ENCODE measurements at places on chromosomes 2 and 18. TPM values are rescaled to one million over a fixed set of nuclear protein-coding genes. Genes with fewer than 3 reads are reported as not detected.
A peak's percentile ranks its signal among the peaks of the same experiment; 100 is the strongest.

DNA sequence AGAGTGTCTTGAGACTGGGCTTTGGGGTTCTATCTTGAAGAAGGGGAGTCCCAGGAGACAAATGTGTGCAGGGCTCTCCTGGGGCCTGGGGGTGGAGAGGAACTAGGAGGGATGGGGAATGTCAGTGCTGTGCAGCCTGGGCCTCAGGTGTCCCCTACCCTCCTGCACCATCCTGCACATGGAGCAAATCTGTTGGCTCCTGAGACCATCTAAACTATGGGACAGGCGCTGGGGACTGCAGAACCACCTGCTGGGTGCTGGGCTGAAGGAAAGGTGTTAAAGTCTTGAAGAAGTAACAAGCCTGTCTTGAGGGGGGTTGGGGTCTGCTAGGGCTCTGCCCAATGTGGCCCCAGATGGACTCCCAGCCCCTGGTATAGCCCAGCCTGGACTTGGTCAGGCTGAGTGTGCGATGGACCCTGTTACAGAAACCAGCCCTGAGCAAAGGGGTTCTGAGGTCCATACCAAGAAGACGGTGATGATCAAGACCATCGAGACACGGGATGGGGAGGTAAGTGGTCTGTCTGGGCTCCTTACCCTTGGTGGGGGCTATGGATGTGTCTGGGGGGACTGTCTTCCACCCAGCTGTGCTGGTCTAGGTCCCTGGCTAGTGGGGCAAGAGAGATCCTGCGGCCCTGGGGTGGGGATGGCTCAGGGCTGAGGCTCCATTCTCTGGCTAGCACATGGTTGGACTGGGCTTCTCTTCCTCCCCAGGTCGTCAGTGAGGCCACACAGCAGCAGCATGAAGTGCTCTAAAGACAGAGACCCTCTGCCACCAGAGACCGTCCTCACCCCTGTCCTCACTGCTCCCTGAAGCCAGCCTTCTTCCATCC lies 7.3 kb downstream of the DES start:
- H3K4me1 ChIP-seq, result no peaks in the 10 kb centered on the region
- H3K36me3 ChIP-seq, result no peaks in the 10 kb centered on the region
- H3K27me3 ChIP-seq, result no peaks in the 10 kb centered on the region
- H3K27ac ChIP-seq, result no peak overlapping the region

- no peaks in the 10 kb centered on the region for H3K27me3 ChIP-seq
- peak overlapping the region; percentile 83 for H3K27ac ChIP-seq
- H3K4me3 ChIP-seq, result no peak overlapping the region
- H3K36me3 ChIP-seq, result no peaks in the 10 kb centered on the region
These were observed 245.6 kb upstream of the TCF4 start for GRCh38 chr18:55833543-55833942.

DNA sequence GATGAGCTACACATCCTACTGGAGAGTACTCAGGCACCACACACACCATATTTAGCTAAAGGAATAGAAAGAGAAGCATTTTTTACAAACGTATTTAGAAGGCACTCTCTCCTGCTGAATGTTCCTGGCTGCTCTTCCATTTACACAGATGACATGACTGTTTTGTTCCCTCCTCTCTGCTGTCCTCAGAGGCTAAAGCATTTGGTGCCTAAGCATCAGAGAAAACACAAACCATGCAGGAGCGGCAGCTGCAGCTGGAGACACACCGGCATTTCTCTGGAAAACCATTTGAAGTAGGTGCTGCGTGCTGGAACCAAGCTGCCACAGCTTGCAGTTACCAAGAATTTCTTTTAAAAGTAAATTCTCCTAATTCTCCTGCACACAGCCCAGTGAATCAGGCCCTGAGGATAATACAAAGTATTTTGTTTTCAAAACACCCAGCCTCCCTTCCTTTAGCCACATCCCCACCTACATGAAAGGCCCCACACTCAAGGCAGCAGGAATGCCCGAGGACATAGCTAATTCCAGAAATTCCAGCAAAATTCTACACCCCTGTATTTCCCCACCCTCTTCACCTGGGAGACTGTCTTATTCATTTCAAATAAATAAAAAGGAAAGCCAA lies 488.9 kb upstream of the SOX11 start:
- no peaks in the 10 kb centered on the region for H3K4me1 ChIP-seq
- DNase-seq, result no peak
- no peaks in the 10 kb centered on the region for H3K36me3 ChIP-seq
- H3K27me3 ChIP-seq, result no peaks in the 10 kb centered on the region
- no peak overlapping the region for H3K27ac ChIP-seq

- H3K4me1 ChIP-seq, result no peaks in the 10 kb centered on the region
- no peak overlapping the region for H3K27ac ChIP-seq
These were observed 380.2 kb downstream of the TXNL1 start for GRCh38 chr18:56258178-56258577.

- no peak overlapping the region for H3K27ac ChIP-seq
- H3K4me1 ChIP-seq, result peaks cover 21% of the 10 kb centered on the region
- no peak for DNase-seq
- no peak overlapping the region for H3K4me3 ChIP-seq
These were observed 8.7 kb downstream of the CYRIA start for GRCh38 chr2:16656784-16657391.

Gene DIPK1C
- not detected for polyA plus RNA-seq

Measured in SK-N-SH (cell line).